ENCODE measurements at places on chromosomes 5 and 9.

GRCh38 chr9:33297432-33297831, 7.1 kb downstream of the NFX1 start:
- no peak for DNase-seq

DNA sequence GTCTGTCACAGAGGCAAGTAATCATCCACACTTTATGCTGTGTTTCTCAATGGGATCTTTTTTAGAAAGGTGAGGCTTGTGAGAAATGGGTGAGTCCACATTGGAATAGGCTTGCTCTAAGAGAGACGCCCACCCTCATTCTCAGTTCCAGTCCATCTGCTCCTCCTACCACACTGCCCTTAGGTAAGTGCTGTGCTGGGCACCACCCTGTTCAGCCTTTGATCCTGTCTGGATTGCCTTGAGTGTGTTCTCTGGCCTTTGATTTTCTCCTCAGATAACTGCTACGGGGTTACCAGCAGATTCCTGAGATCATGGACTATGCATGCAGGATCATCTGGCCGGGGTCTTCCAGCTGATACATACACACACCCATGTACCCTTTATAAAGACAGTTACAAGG, 328.6 kb downstream of the KDM4C start:
- no peak for DNase-seq

GRCh38 chr5:1007681-1008450, 736 bp upstream of the NKD2 start:
- DNase-seq, result no peak

- peak; percentile 92 for DNase-seq
These were observed 459.6 kb upstream of the PAPPA start for GRCh38 chr9:115694014-115694413.

DNA sequence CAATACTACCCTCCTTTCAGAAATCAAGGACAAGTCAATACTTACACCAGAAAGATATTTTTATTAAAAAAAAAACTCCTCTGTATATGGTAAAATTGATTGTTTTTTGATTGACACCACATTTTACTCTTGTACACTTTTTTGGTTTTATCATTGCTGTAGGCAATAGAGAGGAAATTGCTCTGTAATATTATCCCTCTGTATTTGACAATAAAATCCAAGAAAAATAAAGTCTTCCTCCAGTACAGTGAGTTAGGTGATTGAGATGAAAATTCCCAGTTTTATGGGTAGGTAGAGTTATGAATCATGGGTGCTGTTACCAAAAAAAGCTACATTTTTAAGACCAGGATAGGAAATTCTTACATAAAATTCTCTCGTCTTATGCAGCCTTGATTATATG, 22.6 kb upstream of the CCDC192 start:
- no peak for DNase-seq

DNA sequence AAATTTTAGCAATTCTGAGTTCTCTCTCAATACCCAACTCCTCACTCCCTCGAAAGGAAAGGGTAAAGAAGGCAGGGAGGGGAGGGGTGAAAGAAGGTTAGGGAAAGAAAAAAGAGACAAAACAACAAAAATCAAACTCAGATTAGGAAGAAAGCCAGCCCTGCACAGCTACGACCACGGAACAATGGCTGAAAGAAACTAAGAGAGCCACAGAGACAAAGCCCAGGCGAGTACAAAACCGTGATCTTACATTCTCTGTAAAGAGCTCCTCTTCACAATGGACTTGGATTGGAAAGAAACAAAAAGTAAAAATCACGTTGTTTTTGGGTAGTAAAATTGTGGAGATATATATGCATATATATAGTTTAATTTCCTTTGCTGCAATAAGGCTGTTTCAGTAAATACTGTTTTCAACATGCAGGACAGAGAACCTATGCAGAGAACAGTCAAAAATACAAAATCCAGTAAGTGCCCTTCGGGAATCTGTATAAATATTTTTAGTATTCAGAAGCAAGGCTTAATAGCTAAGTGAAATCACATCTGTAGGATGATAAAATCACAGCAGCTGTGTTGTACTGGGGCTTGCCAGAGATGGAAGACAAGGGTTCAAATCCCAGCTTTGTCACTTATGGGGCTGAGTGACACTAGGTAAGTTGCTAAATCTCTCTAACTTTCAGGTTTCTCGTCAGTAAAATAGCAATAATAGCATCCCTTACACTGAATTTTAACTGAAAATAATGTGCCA, 16.9 kb downstream of the PSMB7 start:
- no peak for DNase-seq

- DNase-seq, result no peak
These were observed 139.5 kb downstream of the C9orf50 start for GRCh38 chr9:129481424-129481809.

DNA sequence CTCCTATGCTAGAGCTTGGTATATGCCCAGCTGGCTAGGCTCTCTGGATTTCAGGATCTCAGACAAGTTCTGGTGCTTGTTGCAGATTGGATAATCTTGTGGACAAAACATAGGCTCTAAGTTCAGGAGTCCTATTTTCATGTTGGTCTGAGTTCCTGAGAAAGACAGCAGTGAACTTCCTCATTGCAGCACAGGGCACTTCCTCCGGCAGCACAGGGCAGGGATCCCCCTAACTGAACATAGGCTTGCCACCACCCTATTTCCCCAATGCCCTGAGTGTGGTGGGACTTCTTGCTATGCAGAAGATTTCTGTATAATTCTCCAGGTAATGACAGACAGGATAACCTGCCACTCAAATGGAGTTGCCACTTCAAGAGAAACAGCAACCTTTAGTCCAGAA, 220.1 kb downstream of the PIK3R1 start:
- no peak for DNase-seq

DNA sequence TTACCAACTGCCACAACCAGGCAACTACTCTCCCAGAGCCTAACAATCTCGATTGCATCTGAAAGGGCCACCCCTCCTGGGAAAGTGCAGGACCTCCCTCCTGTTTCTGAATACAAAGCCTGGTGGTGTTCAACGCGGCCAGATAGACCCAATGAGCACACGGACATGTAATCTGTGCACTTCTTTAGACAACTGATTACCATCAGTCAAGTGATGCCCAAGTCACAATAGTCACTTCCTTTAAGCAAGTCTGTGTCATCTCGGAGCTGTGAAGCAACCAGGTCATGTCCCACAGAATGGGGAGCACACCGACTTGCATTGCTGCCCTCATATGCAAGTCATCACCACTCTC, 739 bp downstream of the C9orf72 start:
- DNase-seq, result peak; percentile 45

DNA sequence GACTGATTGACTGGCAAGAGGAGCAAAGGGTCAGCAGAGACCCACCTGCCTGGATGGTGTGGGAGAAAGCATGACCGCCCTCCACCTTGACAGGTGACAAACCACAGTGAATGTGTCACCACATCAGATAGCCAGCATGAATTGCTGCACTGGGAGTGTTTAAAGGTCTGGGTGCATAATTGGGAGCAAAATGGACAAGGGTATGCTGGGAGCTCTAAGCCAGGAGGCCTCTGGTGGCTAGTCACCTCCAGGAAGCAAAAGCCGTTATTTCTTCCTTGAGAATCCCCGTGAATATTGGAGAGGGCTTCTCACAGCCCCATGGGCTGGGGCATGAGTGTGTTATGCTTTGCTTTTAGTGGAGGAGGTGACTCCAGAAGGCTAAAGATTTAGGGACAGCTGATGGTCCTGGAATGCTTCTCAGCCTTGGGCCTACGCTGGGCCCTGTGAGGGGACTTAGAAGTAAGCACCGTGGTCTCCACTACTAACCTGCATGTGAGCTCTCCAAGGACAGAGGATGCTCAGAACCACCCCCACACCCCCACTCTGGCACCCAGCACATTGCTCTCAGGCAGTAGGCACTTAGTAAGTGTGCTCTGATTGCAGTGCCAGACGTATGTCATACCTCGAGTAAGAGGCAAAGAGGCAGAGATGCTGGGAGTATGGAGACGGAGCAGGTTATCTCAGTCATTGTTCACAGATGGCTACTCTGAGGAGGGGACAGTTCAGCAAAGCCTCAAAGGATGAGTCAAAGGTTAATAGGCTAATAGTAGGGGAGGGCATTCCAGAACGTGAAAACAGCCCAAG, 9.1 kb upstream of the IRF1 start:
- DNase-seq, result peak; percentile 21

- DNase-seq, result peak; percentile 44
These were observed 103.2 kb downstream of the GPBP1 start for GRCh38 chr5:57277085-57277484.

- no peak for DNase-seq
These were observed 1173.2 kb downstream of the TAF11L14 start for GRCh38 chr5:18807256-18808149.

DNA sequence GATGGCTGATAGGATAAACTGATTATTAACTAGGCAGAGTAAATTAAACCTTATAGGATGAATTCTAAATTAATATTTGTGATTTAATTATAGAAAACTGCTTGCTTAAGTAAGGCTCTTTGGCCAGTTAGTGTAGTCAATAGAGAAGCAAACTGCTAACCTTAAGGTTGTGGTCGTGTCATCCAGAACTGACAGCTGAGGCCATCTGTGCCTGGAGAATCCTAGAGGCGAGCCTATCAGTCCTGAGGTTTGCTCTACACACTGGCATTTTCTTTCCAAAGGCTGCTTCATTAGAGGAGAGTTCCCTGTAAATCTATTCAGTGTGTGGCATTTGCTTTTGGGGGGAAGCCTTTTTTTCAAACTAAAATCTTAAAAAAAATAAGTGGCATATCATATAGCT, 169.2 kb downstream of the MEF2C start:
- DNase-seq, result no peak

GRCh38 chr9:128099932-128100491, 27.5 kb downstream of the PTGES2 start:
- no peak for DNase-seq

- no peak for DNase-seq
These were observed 170.0 kb downstream of the PAPPA start for GRCh38 chr9:116323571-116323970.

DNA sequence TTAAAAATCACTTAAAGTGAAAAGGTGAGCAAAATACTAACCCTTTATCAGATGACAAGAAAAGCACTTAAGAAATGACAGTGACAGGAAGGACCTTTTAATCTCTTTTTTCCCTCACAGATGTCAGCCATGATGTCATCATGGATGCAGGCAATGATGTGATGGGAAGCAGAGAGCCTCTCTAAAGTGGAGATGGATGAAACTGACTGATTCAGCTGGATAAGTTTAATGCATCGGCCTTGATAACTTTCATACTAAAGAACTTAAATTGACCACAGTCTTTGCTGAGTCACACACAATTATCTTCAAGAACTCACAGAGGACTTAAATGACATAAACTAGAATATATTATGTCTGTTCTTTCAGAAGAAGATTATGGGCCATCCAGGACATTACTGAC, 153.2 kb upstream of the FGF10 start:
- peak; percentile 12 for DNase-seq

GRCh38 chr5:141155540-141156374, 5.9 kb downstream of the PCDHB6 start:
- no peak for DNase-seq

- no peak for DNase-seq
These were observed 521.7 kb upstream of the CLINT1 start for GRCh38 chr5:158380661-158381060.

DNA sequence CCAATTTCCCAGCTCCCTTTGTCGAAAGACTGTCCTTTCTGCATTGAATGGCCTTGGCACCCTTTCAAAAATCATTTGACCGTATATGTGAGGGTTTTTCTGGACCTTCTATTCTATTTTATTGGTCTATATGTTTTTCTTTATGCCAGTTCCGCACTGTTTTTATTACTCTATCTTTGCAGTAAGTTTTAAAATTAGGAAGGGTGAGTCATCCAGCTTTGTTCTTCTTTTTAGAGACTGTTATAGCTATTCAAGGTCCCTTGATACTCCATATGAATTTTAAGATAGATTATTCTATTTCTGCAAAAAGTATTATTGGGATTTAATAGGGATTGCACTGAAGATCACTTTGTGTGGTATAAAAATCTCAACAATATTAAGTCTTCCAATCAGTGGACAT, 44.2 kb upstream of the STARD4 start:
- DNase-seq, result no peak
